Fibroblast of upper back skin (primary cell): ENCODE measurements at places on chromosomes 7 and 10.

DNA sequence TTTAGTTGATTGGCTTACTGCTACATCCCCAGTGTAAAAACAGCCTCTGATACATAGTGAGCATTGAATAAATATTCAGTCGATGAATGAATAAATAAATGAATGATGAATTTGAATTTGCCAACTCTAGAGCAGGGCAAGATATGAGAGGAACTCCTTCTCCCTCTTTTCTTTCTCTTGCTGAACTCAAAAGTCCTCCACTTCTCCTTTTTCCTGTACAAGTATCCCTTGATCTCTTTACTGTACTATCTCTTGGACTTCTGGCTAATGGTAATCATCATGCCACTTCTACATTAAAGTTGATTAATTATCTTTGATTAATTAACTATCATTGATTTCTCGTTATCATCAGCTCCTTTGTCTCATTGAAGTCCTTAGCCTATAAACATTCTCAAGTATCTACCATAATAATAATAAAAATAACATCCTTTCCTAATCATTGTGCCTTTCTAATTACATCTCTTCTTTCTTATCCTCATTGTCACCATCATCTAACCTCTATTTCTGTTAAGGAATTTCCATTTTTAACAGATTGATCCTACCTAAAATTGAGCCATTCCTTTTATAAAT lies 10.6 kb downstream of the CPED1 start:
- no peak for DNase-seq

DNA sequence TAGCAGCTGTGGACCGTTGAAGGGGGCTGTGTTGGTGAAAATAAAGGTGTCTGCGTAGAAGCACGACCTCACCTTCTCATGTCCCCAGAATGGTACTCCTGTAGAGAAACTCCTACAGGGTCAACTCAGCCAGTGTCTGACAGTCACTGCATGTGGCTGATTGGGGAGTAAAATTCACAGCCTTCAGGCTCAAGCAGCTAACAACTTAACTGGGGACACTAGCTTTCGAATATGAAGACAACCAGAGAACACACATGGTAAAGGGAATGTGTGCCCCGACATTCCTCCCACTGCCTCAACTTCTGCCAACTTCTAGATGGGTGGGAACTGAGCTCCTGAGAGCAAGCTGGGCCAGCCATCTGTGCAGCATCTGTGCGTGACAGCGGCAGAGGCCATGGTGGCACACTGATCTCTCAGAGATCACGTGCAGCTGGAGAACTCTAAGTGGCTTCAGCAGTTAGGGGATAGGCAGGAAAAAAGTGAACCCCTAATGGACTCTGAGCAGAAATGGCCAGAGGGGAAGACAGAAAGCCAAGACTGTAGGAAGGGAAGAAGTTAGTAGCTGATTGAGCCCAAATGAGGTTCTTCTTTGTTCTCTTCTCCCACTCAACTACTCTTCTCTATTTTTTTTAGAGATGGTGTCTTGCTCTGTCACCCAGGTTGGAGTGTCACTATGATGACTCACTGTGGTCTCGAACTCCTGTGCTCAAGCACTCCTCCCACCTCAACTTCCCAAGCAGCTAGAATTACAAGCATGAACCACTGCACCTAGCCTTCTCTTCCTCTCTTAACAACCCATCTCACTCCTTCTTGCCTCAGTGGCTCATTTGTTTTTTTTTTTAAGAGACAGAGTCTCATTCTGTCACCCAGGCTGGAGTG lies 280.8 kb downstream of the ZEB1 start:
- DNase-seq, result no peak

- peak; percentile 85 for DNase-seq
Observed at GRCh38 chr10:36280321-36280741, 638.2 kb upstream of the FZD8 start.

- no peak for DNase-seq
Observed at GRCh38 chr10:79090134-79090803, 21.5 kb downstream of the ZMIZ1 start.
